ENCODE measurements at places on chromosomes 2 and 18.

DNA sequence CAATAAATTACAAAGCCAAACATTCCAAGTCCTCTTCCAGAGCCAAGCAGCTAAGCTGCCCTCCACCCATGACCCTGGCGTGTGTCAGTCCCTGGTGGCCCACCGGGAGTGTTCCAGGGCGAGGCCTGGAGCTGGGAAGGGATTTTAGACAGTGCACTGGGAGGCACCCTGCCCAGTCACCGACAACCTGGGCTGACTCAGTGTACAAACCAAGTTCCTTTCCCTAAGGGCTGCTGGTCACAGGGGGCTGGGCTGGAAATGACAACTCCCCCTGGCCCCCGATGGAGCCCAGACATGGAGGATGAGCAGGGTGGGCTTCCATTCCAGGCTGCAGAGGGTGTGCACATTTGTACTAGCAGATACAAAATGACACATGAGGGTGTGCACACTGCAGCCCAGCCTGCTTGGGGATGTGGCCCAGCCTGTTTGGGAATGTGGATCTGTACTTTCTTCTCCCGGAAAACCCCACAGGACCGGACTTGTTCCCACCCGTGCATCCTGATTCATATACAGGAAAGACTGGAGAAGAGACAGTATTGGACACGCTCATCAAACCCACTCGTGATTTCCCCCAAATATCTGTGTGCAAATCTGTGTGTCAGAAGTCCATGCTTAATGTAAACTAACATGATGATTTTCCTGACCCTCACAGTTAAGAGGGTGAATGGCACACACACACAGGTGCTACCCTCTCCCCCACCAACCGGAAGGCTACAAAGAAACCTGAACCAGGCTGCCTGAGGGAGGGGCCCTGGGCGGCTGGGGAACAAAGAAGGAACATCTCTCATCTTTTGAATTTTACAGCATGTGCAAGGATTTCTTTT, 58.9 kb downstream of the NDUFA10 start:
- no peak for DNase-seq

- DNase-seq = no peak
Observed at GRCh38 chr2:37916512-37917082, 8.5 kb upstream of the RMDN2 start.

DNA sequence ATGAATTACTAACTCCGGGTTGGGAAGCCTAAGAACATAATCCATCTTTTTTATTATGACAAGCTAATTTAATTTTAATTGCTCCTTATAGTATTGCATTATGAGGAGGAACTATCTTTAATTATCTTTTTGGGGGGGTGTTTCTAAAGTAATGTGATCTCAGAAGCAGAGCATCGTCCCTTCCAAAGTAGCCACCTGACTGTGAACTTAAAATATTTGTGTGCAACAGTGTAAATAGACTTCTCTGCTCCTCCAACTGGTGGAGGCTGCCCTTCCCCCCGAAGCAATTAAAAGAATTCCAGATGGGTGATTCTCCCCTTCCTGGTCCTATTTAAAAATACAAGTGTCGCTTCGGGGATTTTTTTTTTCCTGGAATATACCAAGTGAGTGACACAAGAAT, 55.7 kb downstream of the TCF7L1 start:
- DNase-seq = no peak

DNA sequence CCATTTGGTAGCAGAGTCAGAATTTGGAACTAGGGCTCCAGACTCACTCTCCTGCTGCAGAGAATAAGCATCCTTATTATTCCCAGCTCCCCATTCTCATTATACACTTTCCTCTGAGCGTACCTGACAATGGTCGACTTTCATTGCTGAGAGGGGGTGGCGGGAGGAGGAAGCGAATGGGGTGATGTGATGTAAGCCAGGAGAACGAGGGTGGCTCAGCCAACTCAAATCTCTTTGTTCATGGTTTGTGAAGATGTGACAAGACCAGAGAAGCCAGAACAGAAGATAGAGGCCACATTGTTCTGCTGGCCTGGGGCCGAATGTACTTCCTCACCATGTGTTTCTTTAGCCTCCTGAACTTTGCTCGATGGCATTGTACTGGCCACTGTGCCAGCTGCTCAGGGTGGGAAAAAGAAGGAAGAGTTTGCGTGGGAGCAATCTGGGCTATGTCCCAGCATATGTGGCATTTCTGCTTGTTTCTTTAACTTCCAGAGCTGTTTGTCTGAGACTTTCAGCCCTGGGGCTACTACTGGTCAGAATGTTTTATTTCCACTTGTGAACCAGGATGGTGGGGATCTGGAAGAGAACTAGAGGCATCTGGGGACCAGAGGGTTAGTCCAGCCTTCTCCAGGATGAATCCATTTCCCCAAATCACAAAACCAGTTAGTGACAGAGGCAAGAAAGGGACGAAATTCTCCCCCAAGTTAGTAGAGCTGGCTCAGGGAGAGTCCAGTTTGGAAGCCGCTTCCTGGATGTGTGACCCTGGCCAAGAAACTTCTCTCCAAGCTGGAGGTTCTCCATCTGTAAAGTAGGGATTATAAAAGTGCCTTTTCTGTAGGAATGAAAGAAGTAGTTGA, 62.6 kb downstream of the MOGAT1 start:
- DNase-seq = no peak

DNA sequence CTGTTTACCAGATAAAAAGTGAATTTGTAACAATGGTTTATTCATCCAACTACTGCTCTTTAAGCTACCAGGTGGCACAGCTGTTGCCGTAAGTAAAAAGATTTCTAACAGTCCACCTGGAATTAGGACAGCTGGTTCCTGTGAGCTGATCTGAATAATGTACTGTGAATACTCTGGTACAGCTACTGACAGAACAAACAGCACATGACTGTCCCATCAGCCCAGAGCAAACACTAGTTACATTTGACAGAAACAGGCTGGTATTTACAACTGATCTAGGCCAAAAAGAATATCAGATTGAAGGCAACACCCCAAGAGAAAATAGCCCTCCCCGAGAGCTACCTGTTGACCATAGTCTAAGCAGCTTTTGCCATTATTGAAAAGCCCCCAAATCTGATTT, 840.4 kb downstream of the CPS1 start:
- peak; percentile 75 for DNase-seq

GRCh38 chr18:59918997-59919396, 19.2 kb downstream of the PMAIP1 start:
- DNase-seq = no peak

DNA sequence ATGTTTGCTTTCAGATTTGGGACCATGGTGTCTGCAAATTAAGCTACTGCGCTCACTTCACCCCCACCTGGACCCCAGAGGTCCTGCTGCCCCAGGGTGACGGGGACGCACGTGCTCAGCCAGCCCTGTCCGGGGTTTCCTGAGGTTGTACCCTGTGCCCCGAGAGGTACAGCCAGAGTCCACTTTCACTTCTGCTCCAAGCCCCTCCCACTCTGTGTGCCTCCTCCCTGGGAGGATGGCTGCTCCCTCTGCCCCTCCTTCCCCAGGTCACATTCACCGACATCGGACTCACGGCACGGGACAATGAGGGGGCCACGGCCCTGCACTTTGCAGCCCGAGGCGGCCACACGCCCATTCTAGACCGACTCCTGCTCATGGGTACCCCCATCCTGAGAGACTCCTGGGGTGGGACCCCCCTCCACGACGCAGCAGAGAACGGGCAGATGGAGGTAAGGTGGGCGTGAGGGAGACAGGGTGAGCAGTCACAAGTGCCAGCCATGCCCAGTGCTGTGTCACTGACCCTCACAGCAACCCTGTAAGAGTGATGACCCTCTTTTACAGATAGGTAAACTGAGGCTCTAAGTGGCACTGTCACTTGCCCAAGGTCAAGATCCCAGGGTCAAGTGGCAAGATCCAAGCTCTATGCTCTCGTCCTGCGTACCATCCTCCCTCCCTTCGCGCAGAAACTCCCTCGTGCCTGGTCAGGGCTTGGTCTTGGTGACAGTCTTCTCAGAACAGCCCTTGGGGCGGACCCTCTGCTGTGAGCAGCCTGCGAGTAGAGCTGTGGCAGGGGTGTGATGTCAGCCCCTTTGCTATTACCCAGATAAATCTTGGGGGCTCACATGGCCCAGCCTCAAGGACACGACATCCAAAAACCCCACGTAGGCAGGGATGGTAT, 7.6 kb downstream of the ESPNL start:
- DNase-seq = no peak

DNA sequence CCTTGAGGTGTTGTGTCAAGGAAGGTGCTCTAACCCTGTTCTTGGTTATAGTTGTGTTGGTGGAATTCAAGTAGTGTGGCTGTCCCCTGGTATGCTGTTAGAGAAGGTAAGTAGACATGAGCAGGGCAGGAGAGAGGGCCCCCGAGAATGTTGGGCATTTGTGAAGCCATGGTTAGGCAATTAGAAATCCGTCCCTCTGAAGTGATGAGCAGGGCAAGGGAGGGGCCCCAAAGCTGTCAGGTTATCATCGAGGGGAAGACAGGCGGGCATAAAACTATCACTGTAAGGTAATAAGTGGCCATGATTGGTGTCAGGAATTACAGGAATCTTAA, 5.2 kb downstream of the XRCC5 start:
- DNase-seq = no peak

- no peak for DNase-seq
Observed at GRCh38 chr2:54638774-54639187, 84.7 kb upstream of the EML6 start.

- no peak for DNase-seq
Observed at GRCh38 chr2:33015421-33016142, 68.8 kb downstream of the LTBP1 start.

DNA sequence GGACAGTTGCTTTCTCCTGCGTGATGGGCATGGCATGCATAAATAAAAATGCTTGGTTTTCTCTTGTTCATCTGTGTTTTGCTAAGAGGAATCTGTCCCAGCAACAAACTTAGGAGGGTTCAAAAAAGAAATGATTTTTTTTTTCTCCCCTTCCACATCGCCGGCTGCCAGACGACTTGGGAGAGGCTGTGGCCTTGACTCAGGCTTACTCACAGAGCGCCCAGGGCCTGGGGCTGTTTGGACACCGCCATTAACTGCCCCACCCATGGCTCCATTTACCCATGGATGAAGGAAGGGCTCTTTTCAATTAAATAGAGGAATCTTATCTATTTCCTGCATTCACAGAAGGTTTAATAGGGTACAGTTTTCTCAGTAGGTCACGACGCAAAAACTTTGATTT, 22.3 kb upstream of the SERPINB5 start:
- DNase-seq = no peak

- DNase-seq = no peak
Observed at GRCh38 chr2:69180227-69180626, 167.2 kb downstream of the ANTXR1 start.

GRCh38 chr18:65487569-65487968, 263.2 kb upstream of the CDH7 start:
- peak; percentile 23 for DNase-seq

DNA sequence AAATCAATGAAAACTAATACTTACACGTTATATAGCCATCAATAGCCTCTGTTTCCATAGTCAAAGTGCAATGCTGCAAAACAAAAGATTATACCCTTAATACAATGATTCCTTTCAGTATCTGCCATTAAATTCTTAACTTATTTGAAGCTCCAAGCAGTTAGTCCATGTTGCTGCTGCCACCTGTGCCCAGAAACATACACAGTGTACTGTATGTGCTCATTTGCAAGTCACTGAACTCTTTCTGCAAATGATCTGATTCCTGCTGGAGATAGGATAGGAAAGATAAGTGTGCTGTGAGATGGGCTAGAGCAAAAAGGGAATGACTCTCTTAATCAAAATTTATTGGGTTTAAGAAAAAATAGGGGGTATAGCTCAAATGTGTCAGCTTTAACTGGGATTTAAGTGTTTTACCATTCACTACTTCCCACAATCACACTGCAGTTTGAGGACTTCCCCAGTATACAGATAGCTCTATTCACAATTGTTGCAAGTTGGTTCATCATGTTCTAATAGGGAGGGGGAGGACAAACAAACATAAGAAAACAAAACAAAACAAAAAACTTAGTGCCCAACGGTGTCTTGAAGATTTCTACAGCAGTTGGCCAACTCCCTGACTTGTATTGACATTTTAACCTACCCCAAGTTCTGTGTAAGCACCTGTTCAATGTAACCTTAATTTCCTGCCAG, 2.7 kb downstream of the IKZF2 start:
- no peak for DNase-seq

DNA sequence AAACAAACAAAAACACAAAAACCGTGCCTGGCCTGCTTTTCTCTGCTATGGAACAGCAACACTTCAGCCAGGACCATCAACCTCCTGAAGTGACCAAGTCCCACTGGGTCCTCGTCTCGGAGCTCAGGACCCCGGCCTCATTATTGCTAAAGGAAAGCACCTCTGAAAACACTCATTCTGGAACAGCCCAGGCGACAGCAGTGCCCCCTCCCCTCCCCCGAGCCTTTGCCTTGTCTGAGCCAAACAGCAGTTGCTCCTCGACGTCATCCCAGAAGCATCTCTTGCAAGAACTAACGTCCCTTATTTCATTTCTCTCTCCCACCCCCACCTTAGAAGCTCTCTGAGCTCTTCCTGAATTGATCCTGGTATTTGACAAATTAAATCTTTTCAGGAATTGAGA, 27.4 kb downstream of the APCDD1 start:
- no peak for DNase-seq

GRCh38 chr2:236302555-236302954, 38.3 kb upstream of the ASB18 start:
- DNase-seq = no peak

DNA sequence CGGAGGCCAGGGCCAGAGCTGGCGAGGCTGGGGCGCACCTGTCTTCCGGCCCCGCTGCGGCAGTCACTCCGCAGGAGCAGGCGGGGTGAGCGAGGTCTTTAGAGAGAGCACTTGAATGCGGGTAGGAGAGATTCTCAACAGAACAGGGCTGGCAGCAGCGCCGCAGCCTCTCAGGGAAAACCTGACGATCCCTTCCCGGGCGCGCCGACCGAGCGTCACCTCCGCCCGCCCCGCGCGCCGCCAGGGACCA, 526 bp downstream of the PRKRA start:
- peak; percentile 82 for DNase-seq

Measured in COR-L47 (cell line).